ENCODE measurements at places on chromosomes 3 and 15.

DNA sequence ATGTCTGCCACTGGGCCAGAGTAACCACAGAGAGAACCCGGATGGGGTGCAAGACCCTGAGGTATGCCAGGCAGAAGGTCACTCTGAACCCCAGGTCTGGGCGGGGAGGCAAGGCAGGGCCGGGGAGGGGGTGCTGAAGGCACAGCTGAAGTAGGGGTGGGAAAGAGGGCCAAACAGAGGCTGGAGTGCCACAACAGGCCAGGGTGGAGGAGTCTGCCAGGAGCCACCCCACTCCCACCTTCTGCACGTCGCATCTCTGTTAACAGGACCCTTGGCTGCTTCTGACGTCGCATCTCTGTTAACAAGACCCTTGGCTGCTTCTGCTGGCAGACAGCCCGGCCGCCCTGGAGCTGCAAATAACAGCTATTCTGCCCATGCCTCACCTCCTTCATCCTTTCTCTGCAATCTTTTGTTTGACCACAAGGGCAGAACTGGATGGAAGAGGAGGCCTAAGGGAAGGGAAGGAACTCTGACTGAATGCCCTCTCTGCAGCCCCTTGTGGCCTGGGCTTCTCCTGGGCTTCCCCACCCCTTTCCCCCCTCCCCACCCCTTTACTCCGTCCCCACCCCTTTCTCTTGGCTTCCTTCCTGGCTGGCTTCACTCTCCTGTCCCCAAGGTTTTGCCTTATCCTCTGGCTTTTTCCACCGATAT, 20.6 kb upstream of the FBLN2 start:
- DNase-seq: no peak
- H3K4me1 ChIP-seq: no peaks in the 10 kb centered on the region
- H3K36me3 ChIP-seq: no peaks in the 10 kb centered on the region

GRCh38 chr3:22593638-22594037, 609.5 kb upstream of the UBE2E2 start:
- H3K4me1 ChIP-seq: no peaks in the 10 kb centered on the region
- no peak overlapping the region for H3K4me3 ChIP-seq
- no peak for DNase-seq
- H3K36me3 ChIP-seq: no peaks in the 10 kb centered on the region
- H3K27me3 ChIP-seq: no peaks in the 10 kb centered on the region

GRCh38 chr3:16945330-16945729, 60.6 kb downstream of the PLCL2 start:
- H3K36me3 ChIP-seq: peaks cover 16% of the 10 kb centered on the region
- DNase-seq: no peak
- H3K4me1 ChIP-seq: peaks cover 48% of the 10 kb centered on the region
- no peak overlapping the region for H3K4me3 ChIP-seq
- H3K27ac ChIP-seq: no peak overlapping the region

- peak; percentile 90 for DNase-seq
- peaks cover 9% of the 10 kb centered on the region for H3K27me3 ChIP-seq
- no peaks in the 10 kb centered on the region for H3K36me3 ChIP-seq
- no peak overlapping the region for H3K4me3 ChIP-seq
- peaks cover 9% of the 10 kb centered on the region for H3K4me1 ChIP-seq
Measured at GRCh38 chr3:195914648-195915473, 6.5 kb upstream of the TNK2 start.

- no peaks in the 10 kb centered on the region for H3K4me1 ChIP-seq
- H3K27me3 ChIP-seq: peaks cover 15% of the 10 kb centered on the region
- no peak overlapping the region for H3K27ac ChIP-seq
- no peaks in the 10 kb centered on the region for H3K36me3 ChIP-seq
- H3K4me3 ChIP-seq: no peak overlapping the region
Measured at GRCh38 chr15:47932261-47932660, 188.5 kb upstream of the SLC24A5 start.

DNA sequence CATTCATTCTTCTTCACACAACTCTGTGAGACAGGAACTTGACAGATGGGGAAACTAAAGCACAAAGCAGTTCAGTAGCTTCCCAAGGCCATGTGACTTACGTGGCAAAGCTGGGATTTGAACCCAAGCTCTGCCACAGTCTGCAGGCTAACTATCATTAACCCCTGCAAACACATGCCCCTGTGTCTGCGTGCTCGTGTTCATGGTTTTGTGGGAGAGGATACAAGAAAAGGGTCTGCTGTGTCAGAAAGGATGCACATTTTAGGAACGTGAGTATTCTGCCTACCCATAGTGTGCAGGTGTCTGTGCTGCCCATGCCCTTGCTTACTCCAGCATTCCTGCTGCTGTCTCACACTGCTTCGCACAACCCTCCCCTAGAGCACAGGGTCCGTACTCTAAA, 137.0 kb downstream of the CHDH start:
- no peak for DNase-seq
- peaks cover 1% of the 10 kb centered on the region for H3K27me3 ChIP-seq
- no peaks in the 10 kb centered on the region for H3K36me3 ChIP-seq
- H3K4me1 ChIP-seq: peaks cover 6% of the 10 kb centered on the region

GRCh38 chr15:67145710-67146109, 80.3 kb downstream of the SMAD3 start:
- peaks cover 66% of the 10 kb centered on the region for H3K4me1 ChIP-seq
- DNase-seq: no peak
- H3K4me3 ChIP-seq: no peak overlapping the region

Measured in memory B cell (primary cell).